GM13976 (cell line): ENCODE measurements at places on chromosomes 7 and 10.

DNA sequence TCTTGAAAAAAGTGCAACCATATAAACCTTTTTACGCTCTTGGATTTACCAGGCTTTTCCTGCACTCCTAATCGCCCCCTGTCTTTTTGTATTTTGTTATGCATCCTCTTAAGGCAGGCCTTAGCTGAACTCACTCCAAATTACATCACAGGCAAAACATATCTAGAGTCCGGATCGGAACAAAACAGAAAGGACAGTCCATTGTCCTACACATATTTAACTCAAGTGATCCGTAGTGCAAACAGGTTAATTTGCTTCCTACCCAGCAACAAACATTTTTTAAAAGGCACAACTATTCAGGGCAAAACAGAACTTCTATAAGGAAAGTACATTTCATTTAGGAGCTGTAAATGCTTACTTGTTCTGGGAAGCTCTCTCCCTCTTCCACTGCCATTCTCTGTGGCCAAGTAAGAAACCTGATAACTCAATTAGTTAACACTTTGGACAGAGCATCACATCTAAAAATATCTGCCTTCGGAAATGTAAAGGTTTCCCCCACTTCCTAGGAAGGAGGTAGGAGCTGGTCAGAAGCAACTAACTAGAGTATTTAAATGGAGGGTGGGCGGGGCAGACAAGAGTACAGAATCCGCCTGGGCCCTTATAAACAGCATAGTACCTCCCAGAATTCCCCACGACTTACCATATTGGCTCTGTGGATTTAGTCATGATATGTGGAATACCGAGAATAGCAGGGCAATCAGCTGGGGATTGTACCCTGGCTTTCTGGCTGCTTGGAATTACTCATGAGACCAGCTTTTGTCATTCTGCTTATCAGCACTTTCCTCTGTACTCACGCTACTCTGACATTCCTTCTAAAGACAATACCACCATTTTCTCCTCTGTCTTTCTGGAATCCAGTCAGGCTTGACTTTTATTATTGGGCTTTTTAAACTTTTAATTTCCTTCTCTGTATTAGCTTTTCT is 89.5 kb downstream of the ANK3 start:
- DNase-seq = no peak

GRCh38 chr7:30646154-30646553 is 36.1 kb downstream of the CRHR2 start:
- DNase-seq = peak; percentile 16

DNA sequence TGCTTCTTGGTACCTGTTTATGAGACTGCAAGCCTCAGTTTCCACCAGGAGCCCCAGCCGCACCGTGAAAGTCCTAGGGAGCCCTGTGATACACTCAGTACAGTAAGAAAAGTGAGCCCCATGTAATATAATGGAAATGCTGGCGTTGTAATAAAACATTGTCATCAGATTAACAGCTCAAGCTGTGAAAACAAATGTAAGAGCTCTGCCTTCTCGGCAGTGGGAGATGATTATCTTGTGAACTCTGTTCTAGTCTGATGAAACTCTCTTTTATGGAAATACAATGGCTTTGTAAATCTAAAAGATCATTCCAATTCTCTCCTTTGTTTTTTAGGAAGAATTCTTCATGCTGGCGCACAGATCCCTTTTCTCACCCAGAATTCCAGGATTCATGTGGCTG is 299.9 kb downstream of the ABCA13 start:
- no peak for DNase-seq

- DNase-seq = no peak
Observed at GRCh38 chr10:124693396-124693795, 50.8 kb downstream of the FAM53B start.

DNA sequence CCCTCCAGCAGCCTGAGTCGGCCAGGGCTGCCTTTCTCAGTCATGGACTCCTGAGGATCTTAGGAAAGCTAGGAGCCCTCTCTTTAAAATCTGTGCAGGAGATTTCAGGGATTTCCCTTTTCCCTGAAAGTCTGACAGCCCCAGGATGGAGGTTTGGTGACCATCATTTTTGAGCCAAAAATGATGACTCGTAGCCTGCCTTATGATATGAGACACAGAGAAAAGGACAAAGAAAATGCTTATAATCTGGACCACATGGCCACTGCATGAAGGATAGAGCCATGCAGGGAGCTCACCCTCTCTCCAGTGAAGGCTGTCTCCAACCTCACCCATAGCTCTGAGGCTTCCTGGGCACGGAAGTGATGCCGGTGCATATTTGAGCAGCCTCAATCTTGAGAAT is 106.6 kb upstream of the CHST15 start:
- DNase-seq = no peak
